ENCODE measurements at places on chromosomes 1 and 21. TPM values are rescaled to one million over a fixed set of nuclear protein-coding genes. Genes with fewer than 3 reads are reported as not detected.

- no peaks in the 10 kb centered on the region for H3K27me3 ChIP-seq
- no peak overlapping the region for H3K4me3 ChIP-seq
- no peaks in the 10 kb centered on the region for H3K36me3 ChIP-seq
- DNase-seq: no peak
- no peak overlapping the region for H3K27ac ChIP-seq
These were observed 64.1 kb downstream of the NOS1AP start for GRCh38 chr1:162133566-162133965.

- H3K27ac ChIP-seq: no peak overlapping the region
- no peaks in the 10 kb centered on the region for H3K27me3 ChIP-seq
- H3K4me3 ChIP-seq: no peak overlapping the region
These were observed 248.2 kb downstream of the MATN1 start for GRCh38 chr1:30475201-30475600.

DNA sequence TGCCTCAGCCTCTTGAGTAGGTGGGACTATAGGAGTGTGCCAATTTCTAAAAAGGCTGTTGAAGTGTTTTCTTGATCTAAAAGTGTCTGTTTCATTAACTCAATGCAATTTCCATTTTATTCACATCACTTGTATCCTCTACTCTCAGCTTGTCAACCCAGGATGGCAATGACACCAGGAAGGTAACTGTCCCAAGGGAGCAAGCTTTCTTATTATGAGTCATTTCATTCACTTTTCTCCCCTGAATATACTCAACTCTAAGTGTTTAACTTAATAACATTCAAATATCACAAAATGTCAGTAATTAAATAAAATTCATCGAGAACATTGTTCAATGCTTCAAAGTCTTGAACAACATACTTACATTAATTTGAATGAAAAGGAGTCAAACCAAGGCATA lies 22.9 kb upstream of the GFI1 start:
- H3K4me1 ChIP-seq: no peaks in the 10 kb centered on the region
- no peaks in the 10 kb centered on the region for H3K27me3 ChIP-seq
- no peak overlapping the region for H3K27ac ChIP-seq
- no peak overlapping the region for H3K4me3 ChIP-seq
- DNase-seq: no peak
- peaks cover 13% of the 10 kb centered on the region for H3K36me3 ChIP-seq

DNA sequence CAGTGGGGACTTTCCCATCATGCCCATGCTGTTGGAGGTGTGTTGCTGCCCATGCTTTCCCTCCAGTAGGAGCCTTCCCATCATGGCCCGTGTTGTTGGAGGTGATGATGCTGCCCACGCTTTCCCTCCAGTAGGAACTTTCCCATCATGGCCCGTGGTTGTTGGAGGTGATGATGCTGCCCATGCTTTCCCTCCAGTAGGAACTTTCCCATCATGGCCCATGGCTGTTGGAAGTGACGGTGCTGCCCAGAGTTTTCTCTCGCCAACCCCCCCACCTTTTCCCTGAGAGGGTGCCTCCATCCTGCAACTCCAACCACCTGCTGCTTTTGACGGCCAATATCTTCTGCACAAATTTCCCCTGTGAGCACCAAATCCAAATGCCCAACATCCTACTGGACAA lies 205.7 kb downstream of the TOMM20 start:
- no peaks in the 10 kb centered on the region for H3K36me3 ChIP-seq
- H3K27me3 ChIP-seq: no peaks in the 10 kb centered on the region
- H3K4me1 ChIP-seq: peaks cover 58% of the 10 kb centered on the region
- H3K4me3 ChIP-seq: no peak overlapping the region
- H3K27ac ChIP-seq: no peak overlapping the region
- no peak for DNase-seq

DNA sequence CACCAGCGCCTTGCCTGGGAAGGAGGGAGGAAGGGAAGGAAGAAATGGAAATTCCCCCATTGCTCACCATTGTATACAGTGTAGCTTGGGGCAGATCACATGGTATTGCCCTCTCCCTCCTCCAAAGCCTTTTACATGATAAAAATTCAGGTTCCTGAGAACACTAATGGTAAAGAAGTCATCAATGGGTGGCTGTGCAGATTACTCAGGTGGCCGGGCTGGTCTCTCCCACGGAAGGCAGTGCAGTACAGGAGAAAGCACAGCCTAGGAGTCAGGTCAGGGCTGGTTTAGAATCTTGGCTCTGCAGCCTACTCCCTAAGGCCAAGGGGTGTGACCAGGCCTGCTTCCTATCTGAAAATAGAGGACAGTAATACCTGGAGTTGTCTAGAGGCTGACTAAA lies 107.9 kb downstream of the SUSD4 start:
- H3K4me3 ChIP-seq: no peak overlapping the region
- no peak for DNase-seq
- no peak overlapping the region for H3K27ac ChIP-seq

GRCh38 chr21:39781331-39781730 lies 36.3 kb downstream of the IGSF5 start:
- no peaks in the 10 kb centered on the region for H3K27me3 ChIP-seq
- no peak overlapping the region for H3K4me3 ChIP-seq
- H3K27ac ChIP-seq: no peak overlapping the region
- no peak for DNase-seq
- no peaks in the 10 kb centered on the region for H3K4me1 ChIP-seq

DNA sequence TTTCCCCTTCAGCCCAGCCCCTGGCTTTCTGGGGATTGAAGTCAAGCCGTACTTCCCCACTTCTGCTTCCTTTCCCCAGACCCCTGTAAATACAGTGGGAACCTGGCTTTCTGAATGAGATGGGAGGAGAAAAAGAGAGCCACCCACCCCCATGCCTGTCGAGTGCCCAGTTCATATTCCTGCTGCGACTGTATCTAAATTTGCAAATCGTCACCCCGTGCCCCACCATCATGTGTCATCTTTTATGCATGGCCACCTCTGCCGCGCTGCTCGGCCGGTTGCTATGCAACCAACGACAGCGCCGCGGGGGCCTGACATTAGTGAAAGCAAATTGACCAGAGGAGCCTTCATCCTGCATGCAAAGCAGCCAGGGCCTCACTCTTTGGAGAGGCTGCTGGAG lies 143.0 kb downstream of the ELAVL4 start:
- no peak for DNase-seq
- H3K36me3 ChIP-seq: no peaks in the 10 kb centered on the region
- no peak overlapping the region for H3K4me3 ChIP-seq
- no peaks in the 10 kb centered on the region for H3K4me1 ChIP-seq
- no peak overlapping the region for H3K27ac ChIP-seq
- H3K27me3 ChIP-seq: no peaks in the 10 kb centered on the region

GRCh38 chr1:117240547-117240946 lies 29.8 kb upstream of the VTCN1 start:
- H3K36me3 ChIP-seq: no peaks in the 10 kb centered on the region
- H3K4me1 ChIP-seq: peaks cover 9% of the 10 kb centered on the region
- H3K27me3 ChIP-seq: no peaks in the 10 kb centered on the region
- no peak overlapping the region for H3K4me3 ChIP-seq

DNA sequence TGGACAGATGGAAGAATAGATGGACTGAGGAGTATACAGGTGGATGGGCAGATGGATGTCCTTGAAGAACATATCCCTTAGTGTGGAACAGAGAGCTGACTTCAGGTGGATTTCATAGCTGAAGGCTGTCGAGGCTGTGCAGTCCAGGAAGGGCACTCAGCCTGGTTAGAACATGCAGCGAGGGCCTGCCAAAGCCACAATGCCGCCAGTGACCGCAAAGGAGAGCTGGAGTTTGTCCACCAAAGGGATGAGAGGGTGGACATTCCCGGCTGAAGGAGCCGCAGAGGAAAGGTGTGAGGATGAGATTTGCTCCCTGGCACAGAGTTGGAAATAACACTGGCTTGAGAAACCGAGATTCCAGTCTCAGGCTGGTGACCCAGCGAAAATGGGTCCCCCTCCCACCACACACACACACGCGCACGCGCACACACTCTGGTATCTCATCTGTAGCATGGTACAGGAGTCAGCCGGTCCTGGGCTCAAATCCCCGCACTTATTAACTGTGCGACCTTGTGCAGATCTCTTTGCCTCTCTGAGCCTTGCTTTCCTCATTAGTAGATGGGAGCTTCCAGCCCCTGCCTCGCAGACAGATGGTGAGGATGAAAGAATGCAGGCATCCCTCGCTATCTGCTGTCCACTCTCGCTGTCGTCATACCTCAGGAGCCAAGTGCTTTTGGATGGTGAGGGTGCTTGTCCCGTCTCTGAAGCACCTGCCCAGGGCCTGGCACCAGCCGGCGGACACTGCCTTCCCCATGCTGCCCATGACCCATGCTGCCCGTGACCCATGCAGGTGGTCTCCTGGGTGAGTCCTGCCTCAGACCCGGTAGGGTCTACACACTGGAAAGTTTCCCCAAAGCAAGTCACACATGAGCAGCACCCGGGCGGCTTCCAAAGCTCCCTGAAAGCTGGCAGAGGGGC lies 26.8 kb upstream of the EFHD2 start:
- no peak for DNase-seq
- no peaks in the 10 kb centered on the region for H3K36me3 ChIP-seq
- H3K4me3 ChIP-seq: no peak overlapping the region
- no peak overlapping the region for H3K27ac ChIP-seq
- H3K27me3 ChIP-seq: no peaks in the 10 kb centered on the region

DNA sequence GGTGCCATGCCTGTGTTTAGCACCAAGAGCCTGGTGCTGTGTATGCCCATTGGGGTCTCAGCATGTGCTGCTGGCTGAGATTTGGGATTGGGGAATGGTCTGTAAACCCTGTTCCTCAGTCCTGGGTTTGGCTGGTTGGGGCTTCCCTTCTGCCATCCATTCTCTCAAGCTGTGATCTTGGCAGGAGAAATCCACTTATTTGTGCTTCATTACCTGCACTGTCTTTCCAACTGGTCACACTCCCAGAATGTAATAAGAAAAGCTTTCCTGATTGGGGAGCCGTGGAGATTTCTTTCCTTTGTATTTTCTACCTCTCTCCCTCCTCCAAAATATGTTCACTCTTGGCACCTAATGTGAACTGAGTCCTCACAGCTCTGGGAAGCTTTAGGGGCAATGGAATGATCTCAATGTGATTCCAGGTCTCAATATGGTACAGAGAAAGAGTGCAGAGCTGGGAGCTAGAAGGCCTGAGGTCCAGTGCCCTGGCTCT lies 23.0 kb upstream of the KCNA10 start:
- H3K4me3 ChIP-seq: no peak overlapping the region
- no peak overlapping the region for H3K27ac ChIP-seq
- H3K27me3 ChIP-seq: no peaks in the 10 kb centered on the region
- DNase-seq: no peak
- H3K4me1 ChIP-seq: no peaks in the 10 kb centered on the region
- no peaks in the 10 kb centered on the region for H3K36me3 ChIP-seq

DNA sequence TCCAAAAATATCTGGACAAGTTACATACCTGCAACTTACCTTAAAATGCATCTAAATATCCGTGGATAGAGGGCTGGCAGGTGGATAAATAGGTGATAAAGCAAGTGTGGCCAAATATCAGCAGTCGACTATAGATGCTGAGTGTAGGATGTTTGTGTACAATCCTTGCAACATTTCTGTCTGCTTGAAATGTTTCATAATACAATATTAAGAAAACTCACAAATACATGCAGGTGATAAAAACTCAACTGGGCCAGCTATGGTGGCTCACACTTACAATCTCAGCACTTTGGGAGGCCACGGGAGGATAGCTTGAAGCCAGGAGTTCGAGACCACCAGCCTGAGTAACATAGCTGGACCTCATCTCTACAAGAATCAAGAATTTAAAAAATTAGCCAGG lies 41.0 kb downstream of the ACTA1 start:
- peaks cover 19% of the 10 kb centered on the region for H3K27me3 ChIP-seq
- H3K4me3 ChIP-seq: no peak overlapping the region
- no peaks in the 10 kb centered on the region for H3K4me1 ChIP-seq
- H3K36me3 ChIP-seq: no peaks in the 10 kb centered on the region
- no peak overlapping the region for H3K27ac ChIP-seq

- peaks cover 12% of the 10 kb centered on the region for H3K4me1 ChIP-seq
- no peaks in the 10 kb centered on the region for H3K27me3 ChIP-seq
- no peak for DNase-seq
- no peak overlapping the region for H3K4me3 ChIP-seq
- H3K36me3 ChIP-seq: no peaks in the 10 kb centered on the region
These were observed 7.3 kb downstream of the MAB21L3 start for GRCh38 chr1:116118471-116118870.

DNA sequence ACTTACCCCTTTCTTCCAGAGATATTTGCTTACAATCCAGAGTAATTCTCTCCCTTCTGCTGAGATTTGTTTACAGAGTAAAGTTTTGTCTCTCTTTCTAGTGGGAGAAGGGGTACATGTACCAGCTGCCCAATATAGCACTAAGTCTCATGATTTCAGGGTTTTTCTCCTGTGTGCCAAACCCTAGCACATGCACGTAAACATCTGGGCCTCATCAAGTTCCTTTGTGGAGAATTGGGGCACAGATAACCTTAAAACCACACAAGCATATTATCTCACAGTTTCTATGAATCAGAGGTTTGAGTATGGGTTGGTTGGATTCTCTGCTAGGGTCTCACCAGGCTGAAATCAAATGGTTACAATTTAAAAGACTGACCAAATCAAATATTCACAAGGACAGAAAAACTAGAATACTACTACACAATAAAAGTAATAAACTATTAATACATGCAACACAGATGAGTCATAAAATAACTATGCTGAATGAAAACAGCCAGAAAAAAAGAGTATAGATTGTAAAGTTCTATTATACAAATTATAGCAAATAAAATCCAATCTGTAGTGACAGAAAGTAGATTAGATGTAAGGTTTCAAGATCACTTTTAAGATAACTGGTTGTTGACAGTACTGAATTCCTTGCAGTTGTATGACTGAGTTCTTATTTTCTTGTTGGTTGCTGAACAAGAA lies 347.4 kb upstream of the PTBP2 start:
- H3K36me3 ChIP-seq: no peaks in the 10 kb centered on the region
- no peak overlapping the region for H3K4me3 ChIP-seq
- no peaks in the 10 kb centered on the region for H3K27me3 ChIP-seq
- no peak for DNase-seq
- no peak overlapping the region for H3K27ac ChIP-seq

- no peak for DNase-seq
- H3K4me3 ChIP-seq: no peak overlapping the region
- H3K36me3 ChIP-seq: no peaks in the 10 kb centered on the region
- H3K4me1 ChIP-seq: no peaks in the 10 kb centered on the region
- no peak overlapping the region for H3K27ac ChIP-seq
These were observed 42.4 kb downstream of the OLFML3 start for GRCh38 chr1:114021665-114022099.

Gene DIO1
- not detected for total RNA-seq

Gene SPATA1
- 3.4 TPM for total RNA-seq

Gene TRAF3IP3
- 12.4 TPM for total RNA-seq

Gene LIN28A
- not detected for total RNA-seq

Gene HOOK1
- total RNA-seq: 18.5 TPM

Gene KANK4
- total RNA-seq: 6.4 TPM

Gene TNFAIP8L2
- total RNA-seq: 10.3 TPM

Gene FMO2
- total RNA-seq: 392 TPM

Gene ANGPTL1
- 9.3 TPM for total RNA-seq

Data from upper lobe of right lung (tissue), 1 donor.